ENCODE measurements at places on chromosomes 4 and X.
A peak's percentile ranks its signal among the peaks of the same experiment; 100 is the strongest.

DNA sequence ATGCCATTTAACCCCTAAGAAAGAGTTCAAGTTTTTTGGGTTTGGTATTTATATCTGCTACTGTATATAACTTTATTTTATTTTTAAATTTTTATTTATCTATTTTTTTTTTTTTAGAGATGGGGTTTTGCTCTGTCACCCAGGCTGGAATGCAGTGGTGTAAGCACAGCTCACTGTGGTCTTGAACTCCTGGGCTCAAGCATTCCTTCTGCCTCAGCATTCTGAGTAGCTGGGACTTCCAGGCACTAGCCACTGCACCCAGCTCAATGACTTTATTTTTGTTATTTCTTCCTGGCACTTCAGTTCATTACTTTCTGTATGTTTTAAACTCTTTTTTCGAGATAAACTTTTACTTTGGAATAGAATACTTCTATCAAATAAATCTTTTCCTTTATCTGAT lies 42.4 kb upstream of the PGAM4 start:
- DNase-seq = no peak

DNA sequence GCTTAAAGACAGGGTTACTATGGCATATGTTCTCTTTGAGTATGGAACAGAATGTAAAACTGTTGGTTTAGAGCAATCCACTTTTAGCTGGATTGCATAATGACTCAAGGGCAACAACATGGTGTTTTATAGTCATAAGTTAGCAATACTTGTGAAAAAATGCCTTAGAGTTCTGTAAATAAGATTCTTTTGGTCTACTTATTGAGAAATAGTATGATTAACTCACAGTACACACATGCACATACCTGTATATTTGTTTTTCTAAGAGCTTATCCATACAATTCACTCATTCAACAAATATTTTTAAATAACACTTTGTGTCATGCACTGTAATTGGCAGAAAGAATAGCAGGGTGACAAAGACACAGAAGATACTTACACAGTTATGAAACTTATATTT lies 1415.5 kb downstream of the PCDH7 start:
- no peak for DNase-seq

DNA sequence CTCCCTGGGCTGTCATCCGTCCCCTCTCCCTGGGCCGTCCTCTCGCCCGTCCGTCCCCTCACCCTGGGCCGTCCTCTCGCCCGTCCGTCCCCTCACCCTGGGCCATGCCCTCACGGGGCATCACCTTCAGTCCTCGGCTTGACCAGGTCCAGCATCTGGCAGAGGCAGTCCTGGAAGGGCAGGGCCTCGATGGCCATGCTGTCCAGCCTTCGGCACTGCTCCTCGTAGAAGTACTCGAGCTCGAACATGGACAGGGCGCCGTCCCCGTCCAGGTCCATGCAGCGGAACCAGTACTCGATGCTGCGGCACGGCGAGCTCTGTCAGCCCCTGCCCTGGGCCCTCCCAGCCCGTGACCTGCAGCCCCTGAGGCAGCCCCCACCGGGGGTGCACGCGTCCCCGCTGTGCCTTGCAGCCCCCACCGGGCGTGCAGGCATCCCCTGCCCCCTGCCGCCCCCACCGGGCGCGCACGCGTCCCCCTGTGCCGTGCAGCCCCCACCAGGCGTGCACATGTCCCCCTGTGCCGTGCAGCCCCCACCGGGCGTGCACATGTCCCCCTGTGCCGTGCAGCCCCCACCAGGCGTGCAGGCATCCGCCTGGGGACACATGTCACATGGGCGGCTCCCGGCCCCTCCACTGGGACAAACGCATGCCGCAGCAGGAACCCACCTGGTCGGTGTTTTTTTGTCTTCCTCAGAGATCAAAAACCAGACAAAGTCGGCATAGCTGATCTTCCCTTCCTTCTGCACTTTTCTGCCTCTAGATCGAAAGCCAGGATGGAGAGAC lies 22.2 kb upstream of the GTPBP6 start:
- no peak for DNase-seq

- no peak for DNase-seq
These were observed 557.2 kb upstream of the GRID2 start for GRCh38 chr4:91746551-91746950.

DNA sequence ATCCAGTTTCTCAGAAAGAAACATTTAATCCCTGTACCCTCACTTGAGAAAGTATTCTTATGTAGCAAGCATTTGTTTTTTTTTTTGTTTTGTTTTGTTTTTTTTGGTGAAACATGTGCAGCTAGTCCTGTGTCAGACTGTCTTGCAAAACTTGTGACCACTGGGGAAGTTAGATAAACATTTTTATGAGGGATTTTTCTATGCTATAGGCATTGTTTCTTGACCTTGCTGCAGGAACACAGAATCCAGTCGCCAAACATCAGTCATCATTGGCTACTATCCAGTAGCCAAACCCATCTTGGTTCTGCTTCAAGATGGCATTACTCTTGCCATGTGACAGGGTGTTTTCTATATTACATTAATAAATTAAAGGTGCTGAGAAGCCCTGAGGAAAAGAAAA lies 7.7 kb upstream of the MAPK10 start:
- DNase-seq = no peak

- DNase-seq = peak; percentile 2
These were observed 691.5 kb upstream of the HTR2C start for GRCh38 chrX:113892401-113892800.

GRCh38 chrX:119399772-119400101 lies 601 bp downstream of the SLC25A43 start:
- DNase-seq = no peak

- DNase-seq = no peak
These were observed 724.3 kb downstream of the ARAP2 start for GRCh38 chr4:35520059-35520458.

DNA sequence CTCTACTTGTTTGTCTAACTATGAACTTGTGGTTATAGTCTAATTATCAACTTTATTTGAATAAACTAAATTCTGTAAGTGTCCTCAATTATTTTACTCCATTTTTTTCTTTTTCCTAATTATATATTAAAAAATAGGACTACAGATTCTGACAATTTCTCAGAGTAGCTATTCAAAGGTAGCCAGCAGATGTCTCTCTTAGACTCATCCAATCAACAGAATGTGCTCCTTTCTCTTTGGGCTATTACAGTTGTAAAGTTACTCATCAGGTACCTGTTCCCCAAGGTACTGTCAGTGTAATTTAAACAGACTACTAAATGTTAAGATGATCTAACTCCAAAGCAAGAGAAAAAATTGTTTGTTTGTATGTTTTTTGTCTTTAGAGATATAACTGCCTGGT lies 248.6 kb downstream of the PCDH18 start:
- DNase-seq = no peak

DNA sequence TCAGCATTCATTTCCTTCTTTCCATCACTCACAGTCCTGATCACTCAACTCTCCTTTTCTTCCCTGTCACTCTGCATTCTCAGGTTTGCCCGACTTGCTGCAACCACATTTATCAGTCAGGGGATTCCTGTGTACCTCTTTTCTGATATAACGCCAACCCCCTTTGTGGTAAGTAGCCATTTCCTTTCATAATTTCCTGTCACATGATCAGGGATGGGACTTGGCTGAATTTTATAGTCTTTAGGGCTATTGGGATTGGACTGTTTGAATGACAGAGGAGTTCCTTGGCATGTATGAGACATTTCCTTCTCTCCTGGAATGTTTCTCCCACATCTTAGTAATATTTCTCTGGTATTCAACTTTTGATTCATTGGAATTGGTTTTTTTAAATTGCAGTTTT lies 11.0 kb downstream of the PGM2 start:
- DNase-seq = peak; percentile 17

DNA sequence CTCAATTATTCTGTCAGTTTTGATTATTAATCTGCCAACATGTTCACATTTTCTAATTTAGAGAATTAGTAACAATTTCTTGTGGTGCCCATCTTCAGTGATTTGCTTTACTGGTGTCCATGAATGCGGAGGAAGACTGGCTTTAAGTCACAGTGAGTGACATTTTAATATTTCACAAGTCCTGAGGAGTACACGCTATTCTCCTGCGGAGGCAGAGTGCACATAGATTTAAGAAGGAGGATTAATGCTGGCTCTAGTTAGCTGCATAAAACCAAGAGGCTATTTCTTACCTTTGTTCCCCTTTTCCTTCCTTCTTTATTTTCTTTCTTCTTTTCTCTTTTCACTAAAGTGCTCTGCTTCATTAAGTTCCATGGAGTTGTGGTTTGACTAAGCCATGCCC lies 495.2 kb upstream of the IGFBP7 start:
- no peak for DNase-seq

DNA sequence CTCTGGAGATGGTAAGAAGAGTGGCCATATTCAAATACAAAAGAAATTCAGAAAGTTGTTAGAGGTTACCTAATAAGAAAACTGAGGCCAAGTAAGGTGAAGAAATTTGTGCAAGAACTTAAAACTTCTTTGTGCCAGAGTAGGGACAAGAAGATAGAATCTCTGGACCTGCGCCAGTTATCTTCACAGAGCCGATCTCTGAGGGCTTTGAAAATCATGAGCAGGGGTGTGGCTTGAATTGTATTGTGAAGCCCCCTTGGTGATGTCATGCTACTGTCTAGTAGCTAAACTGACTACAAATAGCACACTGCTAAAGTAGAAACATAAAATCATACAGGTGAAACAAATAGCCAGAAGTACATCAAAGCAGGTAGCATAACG lies 184.6 kb downstream of the UGT8 start:
- no peak for DNase-seq

- DNase-seq = peak; percentile 30
These were observed 82.4 kb downstream of the MTNR1A start for GRCh38 chr4:186472948-186473347.

- DNase-seq = no peak
These were observed 184.8 kb downstream of the ARHGAP24 start for GRCh38 chr4:85659610-85660218.
